ENCODE measurements at places on chromosomes 2 and 18.

GRCh38 chr2:40093021-40093675, 314.1 kb upstream of the THUMPD2 start:
- DNase-seq, result no peak

- DNase-seq, result no peak
These were observed 242.1 kb downstream of the MREG start for GRCh38 chr2:215771241-215771640.

DNA sequence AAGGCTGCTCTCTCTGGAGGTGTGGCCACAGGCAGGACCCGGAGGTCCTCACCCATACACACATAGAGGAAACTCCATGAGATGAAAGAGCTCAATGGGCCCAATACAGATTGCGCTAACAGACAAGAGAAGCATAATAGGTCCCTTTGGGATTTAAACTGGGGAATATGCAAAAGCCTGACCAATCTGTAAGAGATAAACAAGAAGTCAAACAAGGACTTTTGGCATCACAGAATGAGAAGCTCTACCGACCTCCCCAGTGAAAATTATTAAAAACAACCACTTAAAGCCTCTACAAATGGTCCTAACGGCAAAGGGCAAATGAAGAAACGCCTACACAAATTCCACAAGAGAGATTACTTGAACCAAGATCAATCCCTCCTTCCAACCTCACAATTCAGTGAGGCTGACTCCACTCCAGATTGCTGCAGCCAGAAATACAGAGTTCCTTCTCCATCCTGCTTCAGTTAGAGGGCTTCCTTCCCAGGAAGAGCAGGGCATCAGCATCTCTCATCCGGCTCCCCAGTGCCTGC, 10.8 kb downstream of the IWS1 start:
- DNase-seq, result no peak

DNA sequence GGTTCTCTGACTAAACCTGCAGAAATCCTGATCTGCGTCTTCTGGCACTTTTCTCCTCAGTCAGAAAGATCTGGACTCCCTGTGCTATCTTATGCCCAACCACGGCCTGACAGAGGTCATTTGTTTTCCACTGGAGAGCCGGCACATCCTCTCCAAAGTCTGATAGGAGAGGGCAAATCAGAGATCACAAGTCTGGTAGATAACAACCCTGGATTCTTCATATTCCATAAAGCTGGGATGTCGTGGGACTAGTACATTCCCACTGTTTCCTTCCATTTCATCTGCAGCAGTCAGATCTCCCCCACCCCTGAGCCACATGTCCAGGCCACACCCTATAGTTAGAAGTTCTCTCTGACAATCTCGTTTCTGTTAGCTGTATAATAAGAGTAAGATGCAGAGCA, 157.0 kb downstream of the MGAT5 start:
- no peak for DNase-seq

DNA sequence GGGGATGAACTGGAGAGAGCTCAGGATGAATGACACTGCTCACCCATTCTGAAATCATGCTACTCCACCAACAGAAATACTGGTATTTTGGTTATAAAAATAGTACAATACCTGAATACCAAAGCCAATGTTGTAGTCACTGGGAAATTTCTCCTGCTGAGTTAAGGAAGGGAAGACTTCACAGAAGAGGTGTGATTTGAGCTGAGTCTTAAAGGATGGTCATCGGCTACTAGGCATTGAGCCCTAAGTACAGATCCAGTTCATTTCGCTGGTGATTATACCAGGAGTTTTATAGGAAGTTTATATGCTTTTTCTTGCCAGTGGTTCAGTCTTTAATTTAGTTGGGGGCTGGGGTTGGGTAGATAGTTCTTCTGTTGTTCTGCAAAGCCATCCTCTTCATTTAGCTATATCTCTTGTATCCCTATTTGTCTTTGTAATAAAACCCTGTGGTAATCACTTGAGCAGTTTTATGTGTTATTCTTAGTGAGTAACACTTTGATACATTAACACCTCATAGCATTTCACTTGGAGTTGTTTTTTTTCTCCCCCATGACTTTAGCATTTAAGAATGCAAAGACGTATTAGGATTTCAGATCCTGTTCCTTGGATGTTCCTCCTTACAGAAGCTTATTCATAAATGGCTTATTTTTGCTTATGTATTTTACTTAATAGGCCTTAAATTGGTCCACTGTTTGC, 239.9 kb upstream of the FOSL2 start:
- DNase-seq, result no peak

DNA sequence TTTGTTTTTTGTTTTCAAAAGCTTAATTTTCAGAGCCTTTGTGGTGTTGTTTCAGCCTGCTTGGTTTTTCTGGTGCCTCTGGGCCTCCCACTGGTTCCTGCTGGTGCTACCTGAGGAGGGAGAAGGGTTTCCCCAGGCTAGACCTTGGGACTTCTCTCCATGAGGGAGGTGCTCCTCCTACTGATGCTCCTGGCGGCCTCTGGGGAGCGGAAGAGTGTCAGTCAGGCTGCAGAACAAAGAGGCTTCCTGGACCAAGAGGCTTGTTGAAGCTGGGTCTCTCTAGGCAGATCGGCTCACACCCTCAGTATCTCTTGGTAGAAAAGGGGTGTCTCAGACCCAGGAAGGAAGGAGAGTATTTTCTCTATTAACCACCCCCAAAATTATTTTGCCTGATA, 32.2 kb downstream of the RFX8 start:
- peak; percentile 12 for DNase-seq

GRCh38 chr2:127155028-127155581, 48.2 kb upstream of the BIN1 start:
- no peak for DNase-seq

GRCh38 chr2:205637320-205637602, 45.0 kb upstream of the NRP2 start:
- DNase-seq, result no peak

DNA sequence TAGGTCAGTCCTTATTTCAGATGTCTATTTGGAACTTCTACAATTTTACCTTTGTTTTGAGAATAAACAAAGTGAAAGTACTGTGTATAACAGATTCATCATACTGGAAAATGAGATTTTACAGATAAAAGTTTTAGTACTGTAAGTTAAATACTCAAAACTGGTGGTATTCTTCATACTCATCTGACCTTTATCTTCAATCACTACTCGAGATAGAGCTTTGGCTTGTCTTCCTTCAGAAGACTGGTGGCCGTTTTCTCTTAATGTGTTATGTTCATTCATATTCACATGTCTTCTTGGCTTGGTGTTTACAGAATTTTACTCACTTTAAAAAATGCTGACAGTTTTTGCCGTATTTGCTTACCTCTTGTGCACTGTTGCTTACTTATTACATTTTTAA, 2.1 kb downstream of the SPOPL start:
- DNase-seq, result peak; percentile 9

DNA sequence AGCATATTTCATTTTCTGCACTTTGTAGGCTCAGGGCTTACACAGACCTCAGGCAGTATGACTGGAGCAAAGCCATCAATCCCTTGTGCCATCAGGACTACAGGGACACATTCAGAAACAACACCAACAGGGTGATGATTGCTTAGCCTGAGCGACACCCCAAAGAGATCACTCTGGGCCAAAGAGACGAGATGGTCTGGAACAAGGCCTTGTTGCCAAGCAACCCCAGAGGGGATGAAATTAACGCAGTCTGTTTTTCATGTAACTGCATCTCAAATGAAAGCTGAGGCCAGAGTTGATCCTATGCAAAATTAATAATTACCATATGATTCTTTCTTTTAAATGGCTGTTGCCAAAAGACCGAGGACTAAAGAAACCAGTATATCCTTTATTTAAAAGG, 20.2 kb upstream of the B3GNT2 start:
- no peak for DNase-seq
